Right lobe of liver (tissue), 6 donors: ENCODE measurements at places on chromosomes 2 and 18.
A peak's percentile ranks its signal among the peaks of the same experiment; 100 is the strongest.

GRCh38 chr18:78543201-78543725, 436.4 kb upstream of the SALL3 start:
- no peak for DNase-seq

- no peak for DNase-seq
Observed at GRCh38 chr2:109236147-109236546, 107.1 kb downstream of the SH3RF3 start.

- no peak for DNase-seq
Observed at GRCh38 chr2:88603146-88603545, 24.1 kb downstream of the EIF2AK3 start.

DNA sequence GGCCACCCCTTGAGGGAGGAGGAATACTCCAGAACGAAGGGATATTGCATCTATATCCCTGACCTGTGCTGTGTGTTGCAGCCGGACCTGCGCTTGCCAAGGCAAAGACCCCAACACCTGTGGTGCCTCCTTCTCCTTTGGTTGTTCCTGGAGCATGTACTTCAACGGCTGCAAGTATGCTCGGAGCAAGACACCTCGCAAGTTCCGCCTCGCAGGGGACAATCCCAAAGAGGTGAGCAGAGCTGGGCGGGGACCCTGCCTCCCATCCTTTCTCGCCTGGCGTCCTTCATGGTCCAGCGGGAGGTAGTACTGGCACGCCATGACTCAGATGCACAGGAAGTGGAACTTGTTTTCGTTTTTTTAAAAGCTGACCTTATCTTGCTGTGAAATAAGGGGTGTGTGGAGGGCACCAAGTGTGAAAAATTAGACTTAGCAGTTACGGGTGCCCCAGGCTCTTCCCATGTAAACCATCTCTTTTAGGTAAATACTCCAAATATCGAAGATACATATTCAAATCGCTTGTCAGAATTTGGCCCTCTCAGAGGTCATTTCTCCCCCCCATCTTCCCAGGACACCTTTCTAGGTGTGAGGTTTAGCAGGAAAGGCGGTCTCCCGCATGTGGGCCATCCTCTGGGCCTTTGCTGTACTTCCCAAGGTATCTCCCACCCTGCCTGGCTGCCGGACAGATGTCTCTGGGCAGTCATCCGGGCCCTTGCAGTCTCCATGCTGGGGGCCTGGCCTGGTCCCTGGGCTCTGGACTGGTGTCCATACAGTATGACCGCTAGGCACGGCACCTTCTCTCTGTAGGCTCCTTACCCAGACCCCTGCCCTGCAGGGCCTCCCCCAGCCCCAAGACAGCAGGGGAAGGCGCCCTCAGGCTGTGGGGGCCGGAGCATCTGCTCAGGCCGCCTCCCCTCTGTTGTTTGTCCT, 57.6 kb downstream of the BOLA3 start:
- DNase-seq, result no peak

GRCh38 chr2:8514796-8515758, 166.8 kb upstream of the ID2 start:
- DNase-seq, result no peak

DNA sequence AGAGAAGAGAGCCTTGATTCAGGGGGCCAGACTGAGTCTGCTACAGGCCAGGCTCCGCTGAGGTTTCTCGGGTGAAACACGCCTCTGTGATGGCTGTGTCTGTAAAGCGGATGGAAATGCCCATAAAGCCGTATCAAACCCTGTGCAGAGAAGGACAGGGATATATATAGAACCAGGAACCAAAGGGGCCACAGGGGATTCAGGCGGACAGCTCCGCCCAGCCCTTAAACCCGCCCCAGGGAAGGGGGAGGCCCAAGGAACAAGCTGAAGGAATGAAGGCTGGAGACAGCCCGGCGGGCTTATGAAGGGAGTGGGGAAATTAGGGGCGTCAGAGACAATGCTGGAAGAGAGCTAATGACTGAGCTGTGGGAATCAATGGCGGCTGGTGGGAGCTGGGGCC, 42.1 kb downstream of the NHEJ1 start:
- DNase-seq, result no peak

DNA sequence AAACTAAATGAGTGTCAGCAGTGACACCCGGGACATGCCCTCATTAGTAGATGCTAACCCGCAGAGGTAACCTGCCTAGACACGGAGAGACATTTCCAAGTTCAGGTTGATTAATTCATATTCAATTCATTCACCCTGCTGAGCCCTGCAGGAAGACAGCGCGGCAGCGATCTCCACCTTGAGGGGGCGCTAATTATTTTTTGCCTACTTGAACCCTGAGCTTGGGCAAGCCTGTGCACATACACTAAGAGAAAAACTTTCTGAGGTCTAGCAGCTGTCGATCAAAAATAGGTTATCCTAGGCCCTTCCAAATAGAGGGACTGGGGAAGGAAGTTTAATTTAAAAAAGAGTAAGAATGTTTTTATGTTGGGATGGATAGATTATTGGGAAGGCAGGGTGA, 1.3 kb upstream of the LYPD6 start:
- no peak for DNase-seq

DNA sequence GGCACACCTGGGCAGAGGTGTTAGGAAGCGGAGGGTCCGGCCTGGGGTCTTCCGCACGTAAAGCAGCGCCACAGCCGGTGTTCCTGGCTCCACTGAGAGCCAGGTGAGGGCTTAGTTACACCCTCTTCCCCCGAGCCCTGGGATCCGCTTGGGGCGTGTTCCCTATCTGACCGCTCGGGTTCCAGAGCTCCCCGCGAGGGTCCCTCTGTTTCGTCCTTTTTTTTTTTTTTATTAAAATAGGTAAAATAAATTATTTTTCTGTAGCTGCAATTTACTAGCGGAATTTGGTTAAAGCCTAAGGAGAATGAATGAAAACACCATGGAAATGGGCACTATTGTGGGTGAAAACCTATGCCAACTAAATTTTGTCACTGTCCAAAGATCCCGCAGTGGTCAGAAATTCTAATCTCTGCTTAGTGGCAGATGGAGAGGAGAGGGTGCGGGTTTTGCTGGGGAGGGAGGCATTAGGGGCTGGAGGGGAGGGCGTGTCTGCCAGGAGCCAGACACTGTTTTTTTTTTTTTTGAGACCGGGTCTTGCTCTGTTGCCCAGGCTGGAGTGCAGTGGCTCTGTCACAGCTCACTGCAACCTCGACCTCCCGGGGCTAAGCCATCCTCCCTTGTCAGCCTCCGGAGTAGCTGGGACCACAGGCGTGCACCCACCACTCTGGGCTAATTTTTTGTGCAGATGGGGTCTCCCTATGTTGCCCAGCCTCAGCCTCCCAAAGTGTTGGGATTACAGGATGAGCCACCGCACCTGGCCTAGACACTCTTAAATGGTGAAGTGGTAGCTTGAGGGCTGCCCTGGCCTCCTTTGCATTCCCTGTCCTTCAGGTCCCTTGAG, 834 bp downstream of the PDCL3 start:
- DNase-seq, result no peak

GRCh38 chr2:10439185-10439879, 8.8 kb downstream of the ODC1 start:
- DNase-seq, result no peak

GRCh38 chr2:206289391-206289790, 14.9 kb downstream of the ZDBF2 start:
- no peak for DNase-seq

DNA sequence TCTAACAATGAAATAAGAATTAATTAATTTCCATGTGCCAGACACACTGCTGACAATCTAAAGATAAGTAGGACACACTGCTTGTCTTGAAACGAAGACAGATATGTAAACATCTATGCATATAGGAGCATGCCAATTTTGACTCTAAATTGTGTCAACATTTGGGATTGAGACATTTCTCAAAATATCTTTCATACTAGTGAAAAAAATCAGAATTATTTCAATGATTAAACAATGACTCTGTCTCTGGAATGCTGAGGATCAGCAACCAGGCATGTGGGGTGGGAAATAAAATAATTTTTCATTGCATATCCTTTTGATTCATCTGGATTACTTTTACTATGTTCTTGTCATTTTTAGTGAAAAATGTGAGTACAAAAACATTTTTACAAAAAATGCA, 262.6 kb upstream of the SYT4 start:
- DNase-seq, result no peak

DNA sequence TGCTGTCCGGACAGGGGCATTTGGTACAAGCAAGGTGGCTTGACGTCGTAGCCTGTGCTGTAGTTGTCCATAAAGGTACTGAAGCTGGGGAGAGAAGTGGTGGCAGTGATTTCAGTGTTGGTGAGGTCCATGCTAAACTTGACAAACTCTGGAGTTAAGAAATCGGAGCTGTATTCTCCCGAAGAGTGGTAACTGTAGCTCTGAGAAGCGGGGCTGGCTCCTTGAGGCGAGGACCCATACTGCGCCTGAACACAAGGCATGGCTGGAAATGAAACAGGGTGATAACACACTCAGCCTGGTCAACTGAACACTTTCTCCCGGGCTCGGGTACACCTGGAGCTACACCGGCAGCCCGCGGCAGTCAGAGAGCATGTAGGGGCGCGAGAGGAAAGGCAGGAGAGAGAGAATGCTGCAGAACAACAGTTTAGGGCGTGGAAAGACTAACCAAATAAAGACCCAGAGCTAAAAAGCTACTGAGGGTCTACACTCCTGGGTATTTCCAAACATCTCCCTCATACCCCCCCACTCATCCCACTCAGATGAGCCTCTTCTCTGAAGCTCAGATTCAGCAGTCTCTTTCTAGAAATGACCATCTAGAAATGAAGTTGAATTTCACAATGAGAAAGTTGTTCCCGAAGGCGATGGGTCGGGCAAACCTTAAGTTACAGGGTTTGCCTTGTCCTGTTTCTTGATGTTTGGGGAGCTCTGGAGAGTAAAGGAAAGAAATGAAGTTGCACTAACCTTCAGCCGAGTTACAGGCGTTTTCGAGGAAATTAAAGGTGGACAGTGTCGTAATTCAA, 2.4 kb downstream of the NR4A2 start:
- DNase-seq, result no peak

GRCh38 chr2:227719641-227720040, 1.8 kb upstream of the SLC19A3 start:
- DNase-seq, result no peak

DNA sequence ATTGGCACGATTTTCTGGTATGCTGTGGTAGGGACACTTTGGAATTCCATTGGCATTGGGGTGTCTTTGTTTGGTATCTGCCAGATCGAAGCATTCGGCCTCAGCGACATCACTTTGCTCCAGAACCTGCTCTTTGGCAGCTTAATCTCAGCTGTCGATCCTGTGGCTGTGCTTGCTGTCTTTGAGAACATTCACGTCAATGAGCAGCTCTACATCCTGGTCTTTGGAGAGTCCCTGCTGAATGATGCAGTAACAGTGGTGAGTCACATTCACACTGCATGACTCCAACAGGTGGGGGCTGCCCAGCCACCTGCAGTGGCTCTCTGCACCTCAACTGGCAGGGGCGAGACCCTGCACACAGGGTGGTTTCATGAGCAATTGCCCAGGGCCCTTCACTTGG, 38.4 kb downstream of the SLC9A2 start:
- DNase-seq, result no peak

DNA sequence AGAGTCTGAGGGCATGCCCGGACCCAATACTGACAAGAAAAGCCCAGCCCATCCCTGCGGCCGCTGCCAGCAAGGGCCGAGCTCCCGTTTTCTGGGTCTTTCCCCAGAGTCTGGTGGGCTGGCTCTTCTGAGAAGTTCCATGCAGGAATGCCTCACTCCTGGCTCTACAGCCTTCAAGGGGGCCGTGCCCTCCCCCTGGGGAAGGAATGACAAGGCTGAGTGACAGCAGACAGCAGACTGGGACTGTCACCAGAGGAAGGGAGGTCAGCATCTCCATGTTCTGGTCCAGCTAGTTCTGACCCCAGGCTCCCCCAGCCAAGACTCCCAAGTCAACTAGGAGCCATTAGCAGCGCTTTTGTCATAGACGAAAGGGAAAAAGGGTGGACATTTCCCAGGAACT, 13.0 kb upstream of the SEMA4C start:
- DNase-seq, result no peak

DNA sequence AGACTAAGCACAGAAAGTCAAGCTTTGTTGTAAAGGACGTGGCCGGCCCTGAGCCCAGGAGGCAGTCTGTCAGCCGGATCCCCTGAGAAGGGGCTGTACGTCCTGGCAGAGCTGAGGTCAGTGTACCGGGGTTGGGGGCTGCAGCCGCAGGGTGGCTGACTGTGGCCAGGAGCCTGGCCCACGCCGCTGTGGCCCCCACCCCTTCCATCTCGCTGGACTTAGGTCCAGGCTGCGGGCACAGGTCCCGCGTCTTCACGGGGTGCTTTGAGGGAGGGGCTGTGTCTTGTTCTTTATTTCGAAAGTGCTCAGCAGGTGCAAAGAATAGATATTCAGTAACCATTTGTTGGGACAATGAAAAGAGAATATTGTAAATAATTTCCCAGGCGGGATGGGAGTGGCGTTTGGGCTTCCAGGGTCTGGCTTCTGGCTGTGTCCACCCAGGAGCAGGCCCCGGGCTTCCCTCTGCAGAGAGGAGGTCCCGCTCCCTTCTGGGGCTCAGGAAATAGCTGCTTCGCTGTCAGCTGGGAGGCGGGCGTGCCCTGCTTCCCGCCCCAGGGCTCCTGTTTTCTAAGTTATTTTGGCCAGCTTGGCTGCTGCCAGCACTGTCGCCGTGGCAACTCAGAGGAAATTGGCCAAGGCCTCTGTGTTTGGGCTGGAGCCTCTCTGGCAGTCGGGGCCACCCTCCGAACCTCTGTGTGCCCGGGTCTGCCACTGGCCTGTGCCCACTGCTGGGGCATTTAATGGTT, 7.4 kb downstream of the NFATC1 start:
- DNase-seq, result peak; percentile 82

DNA sequence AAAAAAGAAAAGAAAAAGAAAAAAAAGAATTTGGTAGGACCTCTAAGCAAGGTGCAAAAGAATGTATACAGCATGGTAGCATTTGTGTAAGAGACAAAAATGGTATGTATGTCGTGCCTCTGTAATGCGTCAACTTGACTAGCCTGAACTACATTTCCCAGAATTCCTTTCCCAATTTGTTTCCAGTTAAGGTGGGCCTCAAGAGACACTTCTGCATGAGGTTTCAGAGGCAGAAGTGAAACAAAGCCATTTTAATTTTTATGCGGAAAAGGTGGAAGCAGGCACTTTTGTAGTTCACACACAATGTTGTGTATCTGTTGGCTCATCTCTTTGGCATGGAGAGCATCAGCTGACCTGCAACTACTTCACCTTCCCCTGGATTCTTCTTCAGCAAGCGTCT, 56.5 kb upstream of the PAPOLG start:
- DNase-seq, result no peak

GRCh38 chr2:179974761-179975160, 32.3 kb downstream of the CWC22 start:
- DNase-seq, result no peak

- DNase-seq, result no peak
Observed at GRCh38 chr2:197072533-197072932, 146.0 kb upstream of the PGAP1 start.

DNA sequence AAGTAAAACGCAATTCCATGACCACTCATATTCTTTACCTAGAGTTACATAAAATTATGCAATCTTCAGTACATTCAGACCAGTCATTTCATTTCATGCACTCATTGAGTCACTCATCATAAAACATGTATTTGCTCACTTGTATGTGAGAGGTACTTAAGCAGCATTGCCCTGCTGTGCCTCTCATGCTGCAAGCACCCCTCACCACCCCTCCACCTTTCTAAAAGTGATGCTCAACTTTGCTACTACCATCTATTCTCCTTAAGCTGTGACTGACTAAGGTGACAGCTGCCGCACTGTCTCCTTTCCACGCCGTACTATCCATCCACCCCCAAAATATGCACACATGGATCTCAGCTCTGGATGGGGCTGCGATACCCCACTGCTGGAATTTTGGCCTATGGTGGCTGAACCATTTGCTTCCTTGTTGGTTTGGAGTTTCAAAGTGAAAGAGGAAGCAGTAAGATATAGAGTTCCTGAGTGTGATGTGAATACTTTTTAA, 7.2 kb downstream of the ARHGAP25 start:
- no peak for DNase-seq

- DNase-seq, result no peak
Observed at GRCh38 chr2:14676371-14676770, 43.9 kb downstream of the LRATD1 start.
